Central memory CD4-positive, alpha-beta T cell (primary cell): ENCODE measurements at places on chromosomes 2 and 18.

- no peak for DNase-seq
These were observed 19.2 kb downstream of the CTDP1 start for GRCh38 chr18:79698668-79699335.

- DNase-seq, result no peak
These were observed 166.7 kb downstream of the CLIP4 start for GRCh38 chr2:29281916-29282247.

DNA sequence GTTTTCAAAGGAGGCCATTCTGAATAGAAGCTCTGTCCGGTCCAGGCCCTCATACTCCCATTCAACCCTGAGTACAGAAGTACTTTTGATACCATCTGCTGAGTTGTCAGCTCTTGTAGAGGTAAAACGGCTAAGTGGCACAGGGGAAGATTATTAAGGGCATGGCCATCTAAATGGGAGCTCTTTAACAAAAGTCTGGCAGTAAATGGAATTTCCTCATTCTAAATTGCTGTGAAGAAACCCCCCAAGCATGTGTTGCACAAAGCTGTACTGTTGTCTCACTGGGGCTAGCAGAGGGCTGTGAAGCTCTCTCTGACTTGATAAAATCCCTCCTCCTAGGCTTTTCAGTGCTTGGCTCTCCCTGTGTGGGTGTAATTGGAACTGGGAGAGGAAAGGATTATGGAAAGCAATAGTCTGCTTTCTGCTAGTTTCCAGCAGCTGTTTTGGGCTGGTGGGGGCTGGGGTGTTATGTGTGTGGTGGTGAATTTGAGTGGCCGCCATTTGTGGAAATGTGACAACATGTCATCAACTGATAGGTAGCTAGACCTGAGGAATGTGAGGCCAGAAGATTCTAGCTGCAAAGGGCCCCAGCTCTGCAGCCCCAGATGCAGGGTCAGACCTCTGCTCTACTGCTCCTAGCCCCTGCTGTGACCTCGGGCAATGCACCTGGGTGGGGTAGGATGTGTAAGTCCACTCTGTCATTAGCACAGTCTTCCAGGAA, 65.1 kb downstream of the MAP4K4 start:
- no peak for DNase-seq

GRCh38 chr2:3459185-3460015, 59.9 kb downstream of the ADI1 start:
- no peak for DNase-seq

DNA sequence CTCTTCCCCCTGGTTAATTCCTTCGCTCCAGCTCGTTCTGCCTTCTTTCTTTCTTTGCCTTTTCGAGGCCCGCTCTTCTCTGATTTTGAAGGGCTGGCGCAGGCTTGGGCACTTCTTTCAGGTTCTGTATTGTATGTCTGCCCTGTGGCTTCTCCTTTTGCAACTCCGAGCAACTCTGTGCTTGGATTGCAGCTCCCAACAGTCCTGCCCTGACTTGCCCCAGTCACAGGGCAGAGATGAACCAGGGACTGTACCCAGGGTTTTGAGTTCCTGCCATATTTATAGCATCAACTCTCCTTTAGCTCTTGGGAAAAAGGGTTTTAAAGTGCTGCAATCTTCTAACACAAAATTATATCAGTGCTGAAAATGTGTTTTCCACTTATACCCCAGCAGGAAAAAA, 31.1 kb upstream of the CD8A start:
- DNase-seq, result no peak

DNA sequence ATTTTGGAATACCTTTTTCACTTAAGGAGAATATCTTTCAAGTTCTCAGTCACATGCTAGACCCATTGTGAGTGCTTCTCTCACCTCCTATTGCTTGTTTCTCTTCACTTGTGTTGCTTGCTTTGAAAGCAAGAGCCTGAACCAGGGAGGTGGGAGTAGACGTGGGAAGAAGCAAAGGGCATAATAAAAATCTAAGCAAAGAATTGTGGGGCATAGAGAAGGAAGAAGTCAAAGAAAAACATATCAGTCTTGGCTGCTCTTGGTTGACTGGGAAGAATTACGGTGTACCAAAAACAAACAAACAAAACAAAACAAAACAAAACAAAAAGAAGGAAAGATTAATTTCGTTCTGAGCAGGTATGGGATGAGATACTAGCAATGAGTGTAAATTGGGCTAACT, 48.9 kb upstream of the ACVR1 start:
- no peak for DNase-seq
